NCI-H524 (cell line): ENCODE measurements at places on chromosomes 7 and 10.

GRCh38 chr10:11838298-11838852, 15.2 kb downstream of the PROSER2 start:
- no peak for DNase-seq

DNA sequence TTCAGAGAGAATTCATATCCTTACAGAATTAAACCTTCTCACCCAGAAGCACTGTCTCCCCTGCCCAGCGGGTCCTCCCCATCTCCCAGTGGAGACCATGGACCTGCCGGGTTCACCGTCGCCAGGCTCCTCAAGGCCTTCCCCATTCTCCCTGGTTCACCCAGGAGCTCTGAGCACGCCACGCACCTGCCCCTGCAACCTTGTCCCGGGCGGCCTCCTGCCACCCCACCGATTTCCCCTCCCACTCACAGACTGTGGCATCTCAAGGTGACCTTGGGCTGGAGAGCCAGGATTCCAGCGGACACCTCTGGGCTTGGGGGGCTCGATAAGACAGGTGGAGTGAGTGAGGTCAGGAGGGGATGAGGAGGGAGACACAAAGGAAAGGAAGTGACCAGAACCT, 135.3 kb downstream of the PTPRN2 start:
- DNase-seq = no peak

DNA sequence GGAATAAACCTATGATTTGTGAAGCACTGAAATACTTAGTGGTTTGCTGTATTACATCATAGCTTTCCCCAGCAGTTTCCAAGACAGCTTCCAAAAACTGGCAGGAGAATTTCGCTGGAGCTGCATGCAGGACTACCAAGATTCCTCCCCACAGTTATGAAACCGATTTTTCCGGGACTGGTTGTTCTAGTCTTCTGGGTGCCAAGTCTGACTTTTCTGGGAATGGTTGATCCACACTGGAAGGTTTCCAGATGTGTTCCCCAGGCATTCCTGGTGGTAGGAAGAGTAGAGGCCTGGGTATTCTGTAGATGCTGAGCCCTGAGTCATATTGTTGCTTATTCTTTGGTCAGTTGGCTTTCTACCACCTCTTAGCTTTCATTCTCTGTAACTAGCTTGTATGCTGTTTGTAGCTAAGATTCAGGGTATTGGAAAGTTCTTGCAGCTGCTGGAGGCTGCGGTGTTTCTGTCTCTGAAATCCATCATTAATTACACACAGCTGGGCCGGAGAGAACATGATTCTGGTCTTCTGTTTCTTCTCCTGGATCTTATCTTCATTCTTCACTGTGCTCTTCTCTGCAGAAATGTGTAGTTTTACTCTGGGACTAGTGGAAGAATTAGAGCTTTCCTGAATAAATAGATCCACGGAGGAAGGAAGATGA, 6.3 kb downstream of the ABCC2 start:
- DNase-seq = no peak

DNA sequence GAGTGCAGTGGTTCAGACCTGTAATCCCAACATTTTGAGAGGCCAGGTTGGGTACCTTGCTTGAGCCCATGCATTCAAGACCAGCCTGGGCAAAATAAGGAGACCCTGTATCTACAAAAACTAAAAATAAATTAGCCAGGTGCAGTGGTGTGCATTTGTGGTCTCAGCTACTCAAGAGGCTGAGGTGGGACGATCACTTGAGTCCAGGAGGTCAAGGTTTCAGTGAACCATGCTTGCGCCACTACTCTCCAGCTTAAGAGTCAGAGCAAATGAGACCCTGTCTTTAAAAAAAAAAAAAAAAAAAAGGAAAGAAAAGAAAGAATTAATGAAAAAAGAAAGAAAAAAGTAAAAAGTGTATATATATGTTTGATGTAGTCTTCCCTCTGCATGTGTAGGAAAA, 24.7 kb downstream of the MICU1 start:
- no peak for DNase-seq

DNA sequence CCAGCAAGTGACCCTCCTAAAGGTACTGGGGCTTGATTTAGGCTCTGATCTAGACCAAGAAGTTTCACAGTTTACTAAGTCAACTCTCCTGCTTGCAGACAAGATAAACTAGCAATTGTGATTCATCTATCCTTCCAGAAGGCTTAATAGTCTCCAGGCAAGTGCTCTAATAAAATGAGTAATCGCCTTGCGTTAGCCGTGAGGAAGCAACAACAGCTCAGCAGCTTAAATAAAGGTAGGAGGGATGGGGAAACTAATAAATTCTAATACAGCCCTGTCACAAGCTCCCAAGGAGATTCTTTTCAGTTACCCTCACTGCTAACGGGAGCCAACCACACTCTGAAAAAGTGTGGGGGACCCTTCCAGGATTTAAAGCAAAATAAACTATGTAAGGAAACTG, 48.4 kb downstream of the FRMD4A start:
- no peak for DNase-seq

- DNase-seq = no peak
Measured at GRCh38 chr10:44969854-44970253, 8.8 kb downstream of the DEPP1 start.
